ENCODE measurements at places on chromosomes 11 and 22.

DNA sequence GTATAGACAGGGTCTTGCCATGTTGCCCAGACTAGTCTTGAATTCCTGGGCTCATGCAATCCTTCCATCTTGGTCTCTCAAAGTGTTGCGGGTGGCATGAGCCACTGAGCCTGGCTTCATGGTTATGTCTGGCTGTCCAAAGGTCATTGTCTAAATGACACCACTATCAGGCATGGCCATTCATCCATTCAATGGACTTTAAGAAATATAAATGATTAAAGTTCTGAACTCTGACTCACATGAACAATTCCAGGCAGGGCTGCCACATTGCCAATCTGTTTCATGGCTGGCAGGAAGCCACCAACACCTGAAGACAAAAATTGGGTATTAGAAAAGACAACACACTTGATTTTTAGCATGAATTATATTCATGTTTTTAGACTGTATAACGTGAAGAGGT is 4.1 kb downstream of the RTCB start:
- no peak for DNase-seq

GRCh38 chr11:90855531-90855930 is 632.7 kb upstream of the CHORDC1 start:
- no peak for DNase-seq

DNA sequence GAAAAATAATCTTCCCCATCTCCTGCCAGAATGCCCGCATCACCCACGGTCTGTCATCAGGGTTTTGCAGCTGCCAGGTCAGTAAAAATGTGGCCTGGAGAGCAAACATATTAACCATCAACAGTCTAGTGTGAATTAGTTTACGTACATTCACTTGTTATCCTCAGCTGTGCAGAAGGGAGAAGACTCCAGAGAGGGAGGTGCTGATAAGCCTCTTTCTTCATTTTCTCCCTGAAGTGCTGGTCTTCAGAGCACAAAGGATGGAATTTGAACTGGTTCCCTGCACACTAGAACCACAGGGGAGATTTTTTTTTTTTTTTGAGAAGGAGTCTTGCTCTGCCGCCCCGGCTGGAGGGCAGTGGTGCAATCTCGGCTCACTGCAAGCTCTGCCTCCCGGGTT is 8.2 kb downstream of the FGF19 start:
- no peak for DNase-seq

DNA sequence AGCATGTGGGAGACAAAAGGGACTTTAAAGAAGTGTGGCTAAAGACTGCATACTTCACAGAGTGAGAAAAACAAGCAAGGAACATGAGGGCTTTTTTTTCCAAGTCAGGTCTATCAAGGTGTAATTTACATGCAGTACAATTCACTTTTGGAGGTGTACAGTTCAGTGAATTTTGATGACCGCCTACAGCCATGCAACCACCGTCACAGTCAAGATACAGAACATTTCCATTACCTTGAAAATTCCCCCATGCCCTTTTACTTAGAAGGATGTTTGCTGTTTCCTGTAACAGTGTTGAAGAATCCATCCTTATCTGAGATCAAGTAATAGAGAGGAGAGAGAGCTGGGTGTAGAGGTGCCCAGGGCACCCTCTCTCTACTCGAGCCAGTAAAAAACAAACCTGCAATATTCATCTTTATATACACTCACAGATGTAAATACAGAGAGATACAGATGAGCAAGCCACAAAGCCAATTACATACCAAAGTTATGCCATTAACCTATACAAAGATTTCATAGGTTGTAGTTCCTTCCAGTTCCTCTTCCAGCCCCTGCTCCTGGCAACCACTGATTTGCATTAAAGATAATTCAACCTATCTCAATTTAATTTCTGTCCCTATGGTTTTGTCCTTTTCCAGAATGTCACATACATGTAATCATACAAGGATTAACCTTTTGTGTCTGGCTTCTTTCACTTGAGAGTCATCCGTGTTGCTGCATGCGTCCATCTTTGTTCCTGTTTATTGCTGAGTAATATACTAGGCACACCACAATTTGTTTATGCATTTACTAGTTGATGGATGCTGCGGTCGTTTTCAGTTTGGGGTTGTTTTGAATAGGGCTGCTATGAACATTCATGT is 35.0 kb upstream of the RASD2 start:
- no peak for DNase-seq

DNA sequence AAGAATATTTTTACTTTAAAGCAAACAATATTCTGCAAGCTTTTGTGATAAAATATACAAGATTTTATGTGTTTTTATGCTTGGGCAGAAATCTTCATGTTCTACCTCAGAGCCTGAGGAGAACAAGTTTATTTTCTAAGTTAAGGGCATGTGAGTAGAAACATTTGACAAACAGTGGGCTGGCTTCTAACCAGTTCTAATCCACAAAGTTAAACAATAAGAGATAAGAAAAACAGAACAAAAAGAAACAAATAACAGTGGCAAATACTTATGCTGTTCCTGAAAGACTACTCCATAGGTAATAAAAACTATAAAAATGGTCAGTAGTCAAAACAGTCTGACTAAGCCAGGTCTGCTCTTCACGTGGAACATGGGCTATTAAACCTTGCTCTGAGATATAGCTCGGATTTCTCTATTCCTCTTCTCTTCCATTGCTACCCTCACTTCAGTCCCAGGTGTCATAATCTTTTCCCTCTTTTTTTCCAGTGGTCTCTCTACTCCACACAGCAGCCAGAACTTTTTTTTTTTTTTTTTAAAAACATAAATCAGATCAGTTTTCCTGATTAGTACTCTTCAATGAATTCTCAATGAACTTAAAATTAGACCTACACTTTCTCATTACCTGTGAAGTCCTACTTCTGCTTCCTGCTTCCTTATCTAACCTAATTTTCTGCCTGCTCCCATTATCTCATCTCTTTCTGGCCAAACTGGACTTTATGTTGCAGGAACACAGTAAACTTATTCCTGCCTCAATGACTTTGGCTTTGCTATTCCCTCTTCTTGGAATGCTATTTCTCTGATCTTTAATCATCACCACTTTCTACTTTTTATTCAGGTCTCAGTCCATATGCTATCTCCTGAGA is 671.1 kb upstream of the CCDC90B start:
- DNase-seq, result no peak

DNA sequence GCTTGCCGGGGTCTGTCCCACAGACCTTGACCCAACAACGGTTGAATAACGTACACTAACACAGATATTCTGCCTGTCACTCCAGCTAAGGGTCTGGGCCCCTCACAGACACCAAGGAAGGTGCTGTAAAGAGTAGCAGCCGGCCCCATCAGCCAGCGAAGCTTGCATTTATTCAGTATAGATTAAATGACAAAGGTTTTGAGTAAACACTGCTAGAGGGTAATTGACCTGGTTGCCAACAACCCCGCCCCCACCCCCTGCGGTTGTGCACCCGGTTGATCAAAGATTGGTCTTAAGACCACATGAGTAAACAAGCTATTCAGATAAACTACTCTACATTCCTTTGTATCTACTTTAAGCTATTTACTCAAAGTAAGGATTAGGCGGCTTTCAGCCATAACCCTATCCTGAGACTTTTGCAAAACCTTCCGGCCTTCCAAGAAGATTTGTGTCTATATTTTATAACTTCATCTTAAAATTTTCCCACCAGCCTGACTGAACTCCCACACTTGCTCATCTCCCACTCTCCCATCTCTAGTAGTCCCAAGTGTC is 4.8 kb upstream of the CKAP5 start:
- no peak for DNase-seq

GRCh38 chr11:66800720-66801428 is 42.4 kb upstream of the RCE1 start:
- no peak for DNase-seq

DNA sequence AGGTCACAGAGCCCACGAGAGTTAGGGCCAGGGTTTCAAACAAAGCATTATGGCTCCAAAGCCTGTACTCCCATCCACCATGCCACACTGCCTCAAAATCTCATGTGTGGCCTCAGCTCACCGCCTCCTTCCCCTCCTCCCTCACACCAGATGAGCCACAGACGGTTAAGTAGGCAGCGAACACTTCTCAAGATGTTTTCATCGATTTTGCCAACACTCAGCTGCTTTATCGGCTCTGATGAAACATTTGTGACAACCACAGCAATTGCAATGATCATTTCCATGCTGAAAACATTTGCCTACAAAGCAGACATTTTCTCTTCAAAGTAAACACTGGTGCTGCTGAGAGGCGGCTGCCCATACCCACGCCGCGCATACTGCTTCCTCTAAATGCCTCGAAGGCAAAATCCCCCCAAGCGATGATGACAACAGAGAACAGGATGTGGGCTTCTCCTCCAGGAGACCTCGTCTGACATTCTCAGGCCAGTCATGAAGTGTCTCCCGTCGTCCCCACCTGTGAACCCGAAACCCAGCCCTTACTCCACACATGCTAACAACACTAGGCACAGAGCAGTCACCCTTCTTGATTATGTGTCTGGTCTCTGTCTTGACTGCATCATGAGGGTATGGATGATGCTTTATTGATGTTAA is 599.2 kb downstream of the SOX6 start:
- DNase-seq, result no peak

GRCh38 chr11:70090961-70091381 is 12.9 kb downstream of the ANO1 start:
- peak; percentile 69 for DNase-seq

DNA sequence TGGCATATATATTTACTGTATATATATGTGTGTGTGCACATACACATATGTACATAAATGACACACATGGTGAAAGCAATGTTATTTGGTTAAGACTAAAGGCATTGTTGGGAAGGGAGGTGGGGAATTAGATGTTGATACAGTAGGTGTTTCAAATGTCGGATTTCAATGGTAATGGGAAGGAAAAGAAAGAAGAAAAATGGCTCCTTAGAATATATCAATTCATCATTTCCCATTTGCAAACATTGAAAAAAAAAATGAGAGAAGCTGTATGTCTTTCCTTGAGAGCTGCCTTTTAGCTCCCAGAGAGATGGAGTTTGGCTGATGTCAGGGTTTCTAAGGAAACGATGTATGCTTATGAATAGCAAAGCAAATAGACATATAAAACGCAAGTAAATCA is 33.4 kb upstream of the ATXN10 start:
- no peak for DNase-seq

GRCh38 chr11:88188932-88189253 is 13.7 kb upstream of the RAB38 start:
- DNase-seq, result no peak

- DNase-seq, result no peak
Measured at GRCh38 chr11:110000850-110001249, 92.3 kb upstream of the ZC3H12C start.

DNA sequence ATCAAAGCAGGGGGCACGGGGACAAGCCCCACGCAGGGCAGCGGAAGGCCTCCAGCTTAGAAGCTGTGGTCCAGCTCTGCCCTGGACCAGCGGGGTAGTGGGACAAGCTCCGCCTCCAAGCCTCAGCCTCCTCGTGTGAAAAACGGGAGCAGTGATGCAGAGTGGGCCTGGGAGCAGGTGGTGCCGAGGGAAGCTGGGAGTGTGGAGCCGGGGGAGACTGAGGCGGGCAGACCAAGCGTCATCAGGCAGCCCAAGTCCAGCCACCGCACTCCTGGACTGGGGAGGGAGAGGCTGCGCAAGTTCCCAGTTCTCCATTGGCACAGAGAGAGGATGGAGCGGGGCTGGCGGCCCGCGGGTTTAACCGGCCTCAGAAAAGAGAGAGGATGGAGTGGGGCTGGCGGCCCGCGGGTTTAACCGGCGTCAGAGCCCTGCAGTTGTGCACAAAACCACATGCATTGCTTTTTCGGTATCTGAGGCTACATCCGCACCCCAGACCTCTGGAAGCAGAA is 68.1 kb upstream of the PHF21B start:
- no peak for DNase-seq

DNA sequence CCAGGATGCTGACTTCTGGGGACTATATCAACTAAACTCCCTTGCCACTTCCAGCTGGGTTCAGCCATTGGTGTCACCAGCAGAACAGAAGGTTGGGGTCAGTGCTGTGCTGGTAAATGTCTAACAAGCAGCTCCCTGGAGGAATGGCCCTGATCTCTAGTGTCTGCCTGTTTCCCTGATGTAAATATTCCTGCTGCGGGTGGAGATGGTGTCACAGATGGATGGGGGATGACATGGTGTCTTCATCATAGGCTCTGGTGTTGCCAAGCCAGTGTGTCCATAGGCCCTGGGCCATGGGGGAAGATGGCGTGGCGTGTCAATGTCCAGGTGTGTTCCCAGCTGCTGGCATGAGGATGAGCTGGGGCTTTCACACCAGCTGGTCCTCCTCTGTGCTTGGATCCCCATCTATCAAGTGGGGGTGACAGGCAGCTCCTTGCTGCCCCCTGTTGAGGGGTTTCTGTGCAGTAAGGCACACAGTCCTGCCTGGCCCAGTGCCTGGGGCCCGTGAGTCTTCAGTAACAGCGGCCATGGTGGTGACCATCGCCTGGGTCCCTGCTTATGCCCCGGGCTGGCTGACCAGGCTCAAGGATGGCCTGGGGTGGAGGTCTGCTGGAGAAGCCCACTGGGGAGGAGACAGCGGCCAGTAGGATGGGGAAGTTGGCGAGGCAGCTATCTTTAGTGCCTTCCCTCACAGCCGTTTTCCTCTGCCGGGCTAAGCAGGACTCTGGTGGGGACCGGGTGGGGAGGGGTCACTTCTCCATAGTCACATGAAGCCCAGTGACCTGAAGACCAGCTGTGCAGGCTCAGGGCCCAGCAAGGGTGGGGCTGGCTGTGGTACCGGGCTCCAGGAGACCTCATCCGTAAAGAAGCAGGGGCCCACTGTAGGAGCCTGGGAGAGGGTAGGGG is 12.7 kb downstream of the RPL3 start:
- peak; percentile 71 for DNase-seq

DNA sequence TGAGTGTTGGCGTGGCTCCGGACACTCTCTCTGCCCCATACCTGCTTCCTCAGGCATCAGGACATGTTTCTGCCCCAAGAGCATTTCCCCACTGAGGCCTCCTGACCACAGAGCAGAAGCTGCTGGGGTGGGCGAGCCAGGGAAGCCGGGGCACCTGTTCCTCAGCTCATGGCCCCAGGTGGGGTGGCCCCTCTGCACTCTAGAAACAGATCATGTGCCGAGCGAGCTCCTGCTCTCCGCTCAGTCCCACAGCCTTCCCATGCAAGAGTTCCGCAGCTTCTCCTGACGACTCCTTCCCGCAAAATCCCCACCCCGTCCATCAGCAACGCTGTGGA is 22.4 kb upstream of the PANX2 start:
- DNase-seq, result no peak
